ENCODE measurements at places on chromosomes 12 and 14.

DNA sequence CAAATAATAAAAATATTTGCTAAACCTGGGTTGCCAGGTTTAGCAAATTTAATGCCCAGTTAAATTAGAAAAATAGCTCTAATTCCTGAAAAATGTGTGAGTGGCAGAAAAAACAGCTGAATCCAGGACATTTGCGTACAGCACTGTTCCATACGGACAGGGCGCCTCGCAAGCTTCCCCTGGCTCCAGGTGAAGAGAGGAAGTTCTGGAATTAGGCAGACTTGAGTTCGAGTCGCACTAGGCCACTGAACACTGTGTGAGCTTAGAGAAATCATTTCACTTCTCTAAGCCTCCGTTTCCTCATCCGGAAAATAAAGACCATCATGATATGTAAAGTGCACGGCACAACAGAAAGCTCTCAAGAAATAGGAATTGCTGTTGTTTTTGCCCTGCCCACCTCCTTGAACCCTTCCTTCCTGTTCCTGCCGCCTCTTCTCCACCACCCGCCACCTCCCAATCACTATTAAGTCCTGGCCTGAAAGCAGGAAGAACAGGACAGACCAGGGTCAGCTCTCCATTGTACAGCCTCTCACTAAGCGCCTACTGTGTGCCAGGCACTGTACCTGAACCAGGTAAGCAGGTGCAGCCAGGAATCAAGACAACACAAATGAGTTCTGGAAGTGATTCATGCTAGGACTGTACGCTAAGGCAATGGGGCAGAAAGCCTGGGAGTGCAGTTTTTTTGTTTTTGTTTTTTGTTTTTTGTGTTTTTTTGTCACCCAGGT lies 763 bp upstream of the PHETA1 start:
- no peak for DNase-seq

DNA sequence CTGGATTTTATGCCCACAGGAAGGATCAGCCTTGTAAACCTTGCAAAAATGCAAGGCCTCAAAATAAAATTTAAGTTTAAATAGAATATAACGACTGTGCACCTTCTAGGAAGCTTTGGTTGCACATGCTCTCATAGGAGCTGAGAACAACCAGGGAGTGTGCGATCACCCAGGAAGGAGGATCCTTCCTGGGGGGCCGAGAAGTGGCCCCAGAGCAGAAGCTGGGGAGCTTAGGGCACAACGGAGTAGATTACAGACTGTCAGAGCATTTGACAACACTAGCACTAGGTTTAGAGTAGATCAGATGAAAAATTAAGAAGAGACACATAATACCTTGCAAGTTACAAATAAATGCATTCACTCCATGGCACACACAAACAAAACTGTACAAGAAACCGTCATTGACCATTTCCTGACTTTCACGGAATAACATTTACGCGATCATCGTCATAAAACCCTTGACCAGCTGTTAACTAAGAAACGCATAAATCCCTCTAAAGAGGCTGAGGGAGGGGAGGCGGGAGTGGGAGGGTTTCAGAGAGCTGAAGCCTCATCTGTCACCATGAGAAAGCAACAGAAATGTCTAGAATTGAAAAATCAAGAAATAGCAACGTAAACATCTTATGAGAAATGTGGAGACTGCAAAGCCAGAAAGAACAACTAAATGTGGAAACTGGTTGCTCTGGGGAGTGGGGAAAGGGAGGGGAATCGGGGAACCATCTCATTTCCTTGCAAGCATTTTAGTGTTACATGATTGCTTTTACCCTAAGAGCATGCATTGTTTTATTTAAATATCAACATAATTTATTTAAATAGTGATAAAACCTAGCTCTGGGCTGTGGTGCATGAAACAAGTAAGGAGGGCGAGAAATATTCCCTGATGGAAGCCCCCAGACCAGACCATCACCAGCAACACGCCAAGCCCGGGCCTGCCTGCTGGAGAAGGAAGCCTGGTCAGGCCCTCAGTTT lies 13.1 kb upstream of the CCDC85C start:
- DNase-seq: no peak

GRCh38 chr12:102962532-102962931 lies 5.1 kb downstream of the ASCL1 start:
- no peak for DNase-seq

- DNase-seq: no peak
Measured at GRCh38 chr12:106962286-106962685, 6.6 kb downstream of the TMEM263 start.

GRCh38 chr14:65360144-65360784 lies 52.3 kb upstream of the FUT8 start:
- no peak for DNase-seq

DNA sequence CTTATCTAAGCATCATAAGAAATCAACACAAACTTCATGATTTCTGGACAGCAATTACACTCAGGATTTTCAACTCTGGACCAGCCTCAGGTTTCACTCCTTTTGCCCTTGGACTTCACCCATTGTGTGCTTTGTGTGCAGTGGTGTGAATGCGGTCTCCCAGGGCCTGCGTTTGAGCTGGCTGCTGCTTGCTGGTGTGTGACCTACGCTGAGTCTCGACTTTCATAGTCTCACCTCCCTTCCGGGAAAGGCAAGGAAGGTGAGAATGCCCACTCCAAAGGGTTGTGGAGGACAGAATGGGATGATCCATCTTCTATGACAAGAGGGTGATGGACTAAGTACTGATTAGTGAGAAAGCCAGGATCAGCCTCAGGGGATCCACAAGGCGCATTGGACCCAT lies 228.8 kb downstream of the C12orf75 start:
- no peak for DNase-seq

- DNase-seq: no peak
Measured at GRCh38 chr12:99959549-99960170, 25.1 kb downstream of the ANKS1B start.

DNA sequence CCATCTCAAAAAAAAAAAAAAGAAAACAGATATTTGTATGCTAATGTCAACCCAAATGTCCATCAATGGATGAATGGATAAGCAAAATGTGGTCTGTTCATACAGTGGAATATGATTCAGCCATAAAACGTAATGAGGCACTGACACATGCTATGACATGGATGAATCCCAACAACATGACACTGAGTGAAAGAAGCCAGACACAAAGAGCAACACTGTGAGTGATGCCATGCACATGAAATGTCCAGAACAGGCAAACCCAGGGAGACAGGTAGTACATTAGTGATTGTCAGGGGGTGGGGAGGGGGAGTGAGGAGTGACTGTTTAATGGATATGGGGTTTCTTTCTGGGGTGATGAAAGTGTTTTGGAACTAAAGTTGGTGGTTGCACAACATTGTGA lies 50.2 kb downstream of the ARL6IP4 start:
- no peak for DNase-seq

GRCh38 chr14:59600211-59600945 lies 23.8 kb upstream of the CCDC175 start:
- DNase-seq: no peak

- no peak for DNase-seq
Measured at GRCh38 chr12:48336564-48336963, 14.2 kb downstream of the ZNF641 start.

DNA sequence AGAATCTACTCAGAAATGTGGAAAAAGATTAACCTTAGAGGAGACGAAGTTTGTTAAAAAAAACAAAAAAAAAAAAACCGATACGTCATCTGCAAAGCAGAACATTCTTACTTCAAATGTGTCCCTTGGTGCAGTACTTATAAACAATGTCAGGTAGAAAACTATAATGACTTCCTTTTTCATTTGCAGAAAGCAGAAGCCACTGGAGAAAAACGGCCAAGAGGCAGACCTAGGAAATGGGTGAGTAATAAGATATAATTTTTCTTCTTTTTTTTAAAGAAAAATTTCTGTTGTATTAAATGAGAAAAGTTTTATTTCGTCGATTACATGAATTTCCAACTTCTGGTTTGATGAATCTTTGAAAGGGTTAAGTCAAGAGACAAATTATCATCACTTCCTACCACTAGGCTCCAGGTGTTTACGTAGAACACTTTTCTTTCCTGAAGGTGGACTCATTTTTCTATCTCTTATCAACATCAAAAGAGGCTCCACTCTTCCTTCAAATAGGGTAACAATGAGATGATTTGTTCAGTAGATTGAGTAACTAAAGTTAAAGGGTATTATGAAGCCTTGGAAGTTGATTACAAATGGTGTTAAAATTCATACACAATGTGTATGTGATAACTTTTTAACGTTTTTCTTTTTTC lies 14.2 kb downstream of the HMGA2 start:
- no peak for DNase-seq

- no peak for DNase-seq
Measured at GRCh38 chr14:101029668-101030290, 126.3 kb upstream of the RTL1 start.

DNA sequence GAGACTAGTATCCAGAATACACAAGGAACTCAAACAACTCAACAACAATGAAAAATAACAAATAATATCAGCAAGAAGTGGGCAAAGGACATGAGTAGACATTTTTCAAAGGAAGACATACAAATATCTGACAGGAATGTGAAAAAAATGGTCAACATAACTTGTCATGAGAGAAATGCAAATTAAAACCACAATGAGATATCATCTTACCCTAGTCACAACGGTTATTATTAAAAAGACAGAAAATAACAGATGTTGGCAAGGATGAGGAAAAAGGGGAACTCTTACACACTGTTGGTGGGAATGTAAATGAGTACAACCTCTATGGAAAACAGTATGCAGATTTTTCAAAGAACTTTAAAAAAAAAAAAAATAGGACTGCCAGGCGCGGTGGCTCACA lies 20.4 kb downstream of the VWF start:
- no peak for DNase-seq
